ENCODE measurements at places on chromosomes 2 and 18. TPM values are rescaled to one million over a fixed set of nuclear protein-coding genes. Genes with fewer than 3 reads are reported as not detected.

Gene DPYSL5
- not detected for total RNA-seq

Gene GALR1
- total RNA-seq: not detected

Gene LYPD1
- 1.9 TPM for total RNA-seq

Gene ARMC9
- 17.0 TPM for total RNA-seq

Gene INHA
- not detected for total RNA-seq

Gene CIB4
- total RNA-seq: not detected

Gene ERBB4
- under 0.01 TPM for total RNA-seq

Gene ALPI
- not detected for total RNA-seq

Gene LHCGR
- total RNA-seq: not detected

Gene EFEMP1
- total RNA-seq: 6,170 TPM

Gene MROH2A
- total RNA-seq: not detected

Gene GREB1
- 0.19 TPM for total RNA-seq

Gene HRH4
- 0.10 TPM for total RNA-seq

Gene GAD1
- total RNA-seq: not detected

Gene DUSP28
- total RNA-seq: 2.6 TPM

Gene CCDC178
- total RNA-seq: 1.8 TPM

Gene MBP
- 5.5 TPM for total RNA-seq

Gene GALNT14
- not detected for total RNA-seq

Gene PHOSPHO2
- 3.6 TPM for total RNA-seq

Gene ARHGAP25
- total RNA-seq: 5.2 TPM

Gene GLB1L
- 6.9 TPM for total RNA-seq

Gene ERMN
- total RNA-seq: not detected

Gene GPR45
- not detected for total RNA-seq

Gene FAM110C
- total RNA-seq: under 0.01 TPM

Gene PAX3
- not detected for total RNA-seq

Gene SKA1
- 6.9 TPM for total RNA-seq

Gene EVA1A
- total RNA-seq: 41.2 TPM

Gene ANKRD62
- not detected for total RNA-seq

Gene ZAP70
- total RNA-seq: not detected

Gene NT5DC4
- total RNA-seq: not detected

Gene PLCL1
- total RNA-seq: 7.3 TPM

Gene PRPF40A
- total RNA-seq: 188 TPM

Gene REEP1
- total RNA-seq: 0.98 TPM

Gene RNF152
- total RNA-seq: 123 TPM

Gene MAP3K20
- 17.0 TPM for total RNA-seq

Gene TAF1B
- 31.4 TPM for total RNA-seq

Gene GORASP2
- 64.3 TPM for total RNA-seq

Gene SERPINB12
- total RNA-seq: not detected

Gene ITPRIPL1
- total RNA-seq: 3.4 TPM

Gene HIBCH
- 14.2 TPM for total RNA-seq

Gene ASXL3
- total RNA-seq: 0.57 TPM

Gene CGREF1
- total RNA-seq: 8.5 TPM

Gene ANO7
- 1.6 TPM for total RNA-seq

Gene CPLX4
- total RNA-seq: not detected

Gene DLGAP1
- total RNA-seq: 0.10 TPM

Gene COL3A1
- total RNA-seq: 6.2 TPM

Gene UGT1A5
- not detected for total RNA-seq

Gene SLC38A11
- total RNA-seq: not detected

Gene C18orf32
- 13.3 TPM for total RNA-seq

Gene LINC00305
- total RNA-seq: not detected

Gene HOXD1
- total RNA-seq: 16.6 TPM

Gene CASP8
- total RNA-seq: 6.2 TPM

Gene PFN4
- total RNA-seq: not detected

Gene PLB1
- 0.33 TPM for total RNA-seq

Gene CFAP65
- not detected for total RNA-seq
